ENCODE measurements at places on chromosomes 3 and 15. TPM values are rescaled to one million over a fixed set of nuclear protein-coding genes. Genes with fewer than 3 reads are reported as not detected.

GRCh38 chr15:51180011-51180410, 85.3 kb upstream of the TNFAIP8L3 start:
- no peak for DNase-seq
- no peak overlapping the region for H3K4me3 ChIP-seq

GRCh38 chr15:89870006-89870405, 23.8 kb downstream of the AP3S2 start:
- H3K4me1 ChIP-seq: peaks cover under 1% of the 10 kb centered on the region
- no peak overlapping the region for H3K27ac ChIP-seq
- H3K4me3 ChIP-seq: no peak overlapping the region
- H3K36me3 ChIP-seq: peaks cover 44% of the 10 kb centered on the region

DNA sequence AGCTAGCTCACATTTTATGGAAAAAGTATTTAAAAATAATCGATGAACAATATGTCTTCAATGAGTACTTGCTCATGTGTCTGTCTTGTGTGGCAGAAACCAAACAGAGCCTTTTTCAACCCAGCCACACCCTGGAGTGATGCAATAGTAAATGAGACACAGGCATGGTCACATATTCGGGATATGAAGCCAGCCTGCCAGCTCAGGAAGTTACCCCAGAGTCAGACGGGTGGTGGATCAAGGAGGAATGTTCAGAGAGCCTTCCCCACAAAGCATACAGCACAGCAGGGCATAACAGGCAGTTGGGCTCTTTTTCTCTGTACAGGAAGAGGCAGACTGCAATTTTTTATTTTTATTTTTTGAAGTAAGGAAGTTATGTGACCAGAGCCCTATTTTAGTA, 27.3 kb downstream of the LARP6 start:
- peaks cover 20% of the 10 kb centered on the region for H3K27me3 ChIP-seq
- H3K4me1 ChIP-seq: no peaks in the 10 kb centered on the region
- DNase-seq: no peak
- H3K36me3 ChIP-seq: no peaks in the 10 kb centered on the region

DNA sequence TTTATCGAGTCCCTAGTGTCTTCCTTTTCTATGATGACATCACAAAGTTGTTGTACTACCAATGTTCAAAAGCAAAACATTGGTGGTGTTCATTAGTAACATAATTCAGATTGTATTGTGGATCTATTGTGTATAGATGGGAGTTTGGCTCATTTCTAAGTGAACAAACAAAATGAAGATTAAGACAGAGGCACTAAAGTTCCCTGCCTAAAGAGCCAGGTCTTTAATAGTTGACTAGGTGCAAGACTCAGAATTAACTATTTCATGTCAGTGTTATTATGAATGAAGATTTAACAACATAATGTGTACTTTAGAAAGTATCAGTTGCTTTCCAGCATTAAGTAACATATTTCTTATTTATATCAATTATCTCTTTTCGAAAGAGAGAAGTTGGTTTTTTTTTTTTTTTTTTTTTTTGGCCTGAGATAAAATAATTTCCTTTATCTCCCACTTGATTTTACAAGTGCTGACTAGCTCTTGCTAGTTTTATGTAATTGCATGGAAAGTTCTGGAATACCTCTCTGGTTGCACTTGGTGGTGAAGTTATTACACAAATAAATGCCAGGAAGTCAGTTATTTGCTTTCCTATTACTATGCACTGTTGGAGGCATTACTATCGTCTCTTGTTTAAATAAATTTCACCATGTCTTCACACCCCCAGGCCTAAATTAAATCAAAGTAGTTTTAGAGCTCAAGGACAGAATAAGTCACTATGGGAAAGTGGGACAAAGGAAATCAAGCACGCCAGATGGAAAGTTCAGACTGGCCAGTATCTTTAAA, 48.7 kb downstream of the NAALADL2 start:
- no peak overlapping the region for H3K27ac ChIP-seq
- no peaks in the 10 kb centered on the region for H3K27me3 ChIP-seq
- DNase-seq: no peak
- no peak overlapping the region for H3K4me3 ChIP-seq

The HIGD2B gene
- not detected for polyA plus RNA-seq

The GANC gene
- 12.7 TPM for polyA plus RNA-seq

DNA sequence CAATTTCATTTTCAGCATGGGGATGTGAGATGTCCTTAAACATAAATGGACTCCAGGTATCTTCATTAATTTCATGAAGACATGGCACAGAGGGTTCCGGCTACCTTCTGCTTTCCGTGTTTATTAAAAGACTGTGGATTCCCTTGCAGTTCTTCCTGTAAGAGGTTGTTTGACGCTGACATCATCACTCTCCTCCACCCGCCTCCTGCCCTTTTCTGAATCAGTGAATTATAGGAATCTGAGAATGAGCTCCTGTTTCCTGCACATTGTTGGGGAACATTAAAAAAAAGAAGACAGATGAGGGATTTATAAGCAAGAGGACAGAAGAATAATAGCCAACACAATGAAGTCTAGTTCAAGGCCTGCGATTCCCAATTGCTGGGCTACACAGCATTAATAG, 191.3 kb downstream of the LPP start:
- no peak for DNase-seq
- peaks cover 10% of the 10 kb centered on the region for H3K4me1 ChIP-seq
- no peak overlapping the region for H3K27ac ChIP-seq
- H3K27me3 ChIP-seq: no peaks in the 10 kb centered on the region
- H3K4me3 ChIP-seq: no peak overlapping the region
- peaks cover 6% of the 10 kb centered on the region for H3K36me3 ChIP-seq

- H3K4me1 ChIP-seq: no peaks in the 10 kb centered on the region
- no peak overlapping the region for H3K4me3 ChIP-seq
- peaks cover 1% of the 10 kb centered on the region for H3K27me3 ChIP-seq
- no peak overlapping the region for H3K27ac ChIP-seq
- DNase-seq: no peak
- no peaks in the 10 kb centered on the region for H3K36me3 ChIP-seq
Measured at GRCh38 chr3:196335503-196335948, 2.7 kb downstream of the TM4SF19 start.

The GPR87 gene
- polyA plus RNA-seq: not detected

DNA sequence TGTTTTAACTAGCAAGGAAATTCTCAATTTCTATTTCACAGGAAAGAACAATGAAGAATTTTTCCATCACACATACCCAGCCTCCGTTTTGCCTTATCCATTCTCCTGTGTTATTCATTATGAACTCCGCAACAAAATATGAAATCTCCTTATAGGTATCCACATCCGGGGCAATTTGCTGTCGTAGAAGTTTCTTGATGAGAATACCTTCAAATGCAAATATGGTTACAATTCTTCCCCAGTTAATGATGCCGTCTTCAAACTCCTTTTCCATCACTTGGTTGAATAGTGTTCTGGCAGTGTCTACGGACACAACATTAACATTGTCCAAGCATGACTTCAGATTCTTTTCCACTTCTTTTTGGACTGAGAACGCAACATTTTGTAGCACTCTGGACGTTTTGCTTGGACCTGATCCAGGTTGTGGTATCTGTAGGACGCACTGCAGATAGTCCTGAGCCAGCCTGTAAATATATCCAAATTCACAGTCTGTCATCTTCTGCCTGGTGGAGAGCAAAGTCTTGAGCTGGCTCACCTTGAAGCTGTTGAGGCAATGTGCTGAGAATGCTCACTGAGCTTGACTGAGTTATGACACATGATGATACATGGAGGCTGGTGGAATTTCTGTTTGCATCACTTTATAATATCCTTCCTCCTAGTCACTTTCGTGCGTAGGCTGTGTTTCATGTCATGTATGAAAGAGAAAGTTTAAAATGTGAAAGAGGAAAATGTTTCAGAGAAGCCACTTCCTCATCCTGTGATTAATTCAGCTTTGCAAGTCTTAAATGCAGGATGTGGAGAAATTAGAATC, at the start of gene BCL2A1:
TSS of gene BCL2A1 (minus strand) at position 573 of the 811 bp plus-strand sequence. CDS start at position 496, 77 bp downstream.
- no peaks in the 10 kb centered on the region for H3K36me3 ChIP-seq
- H3K27me3 ChIP-seq: no peaks in the 10 kb centered on the region
- H3K4me3 ChIP-seq: peak within 1 kb of the TSS; percentile 93

- DNase-seq: no peak
- no peaks in the 10 kb centered on the region for H3K36me3 ChIP-seq
- peak overlapping the region; percentile 83 for H3K4me3 ChIP-seq
- H3K27me3 ChIP-seq: no peaks in the 10 kb centered on the region
Measured at GRCh38 chr15:99424978-99425656, 140.7 kb upstream of the MEF2A start.

The IQCH gene
- 0.20 TPM for polyA plus RNA-seq

The SLC12A1 gene
- not detected for polyA plus RNA-seq

The CAPN3 gene
- 0.46 TPM for polyA plus RNA-seq

DNA sequence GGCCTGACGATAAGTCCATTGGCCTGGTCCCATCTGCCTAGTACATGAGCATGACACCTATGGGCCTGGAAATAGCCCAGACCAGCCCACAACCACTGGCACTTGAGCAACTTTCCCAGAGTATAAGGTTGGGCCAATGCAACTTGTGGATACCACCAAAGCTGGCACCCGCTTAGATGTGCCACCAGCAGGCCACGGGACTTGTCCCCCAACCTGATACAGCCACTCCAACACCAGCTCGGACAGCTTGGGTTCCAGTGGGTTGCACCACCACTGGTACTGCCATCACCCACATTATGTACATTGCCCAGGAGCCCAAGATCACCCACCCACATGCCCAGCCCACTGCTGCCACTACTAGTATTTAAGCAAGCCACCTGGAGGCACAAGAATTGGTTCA, 381.2 kb downstream of the GBE1 start:
- no peak overlapping the region for H3K27ac ChIP-seq
- H3K27me3 ChIP-seq: no peaks in the 10 kb centered on the region
- no peaks in the 10 kb centered on the region for H3K36me3 ChIP-seq
- H3K4me3 ChIP-seq: no peak overlapping the region
- DNase-seq: no peak

DNA sequence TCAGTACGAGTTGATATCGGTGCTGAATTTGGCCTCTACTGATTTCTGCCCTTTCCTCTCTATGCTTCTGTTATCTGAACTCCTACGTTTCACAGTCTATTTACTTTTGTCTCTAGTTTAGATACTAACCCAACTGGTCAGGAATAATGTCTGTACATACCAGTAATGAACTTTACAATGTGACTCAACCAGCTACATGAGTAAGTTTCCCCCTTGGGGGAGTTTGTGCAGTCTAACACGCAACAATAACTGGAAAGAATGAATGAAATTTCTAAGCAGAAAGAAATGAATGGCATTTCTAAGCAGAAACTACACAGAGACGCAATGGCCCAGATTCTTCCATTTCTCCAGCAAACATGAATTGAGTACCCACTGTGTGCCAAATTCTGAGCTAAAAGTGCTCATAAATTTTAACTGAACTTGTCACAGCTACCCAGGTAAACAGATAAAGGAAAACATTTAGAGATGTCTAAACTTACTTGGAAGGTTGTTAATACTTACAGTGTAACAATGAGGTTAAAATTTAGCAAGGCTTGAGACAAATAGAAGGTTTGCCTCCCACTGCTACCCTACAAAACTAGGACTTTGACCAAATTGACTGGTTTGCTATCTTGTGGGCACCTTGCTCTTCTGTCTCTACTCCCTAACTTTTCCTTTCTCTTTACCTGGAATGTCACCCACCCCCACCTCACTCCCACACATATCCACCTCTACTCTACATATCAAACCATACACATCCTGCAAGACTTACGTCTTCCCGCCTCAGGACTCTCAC, 11.6 kb downstream of the UPK1B start:
- no peaks in the 10 kb centered on the region for H3K4me1 ChIP-seq
- no peak overlapping the region for H3K27ac ChIP-seq
- no peaks in the 10 kb centered on the region for H3K36me3 ChIP-seq

GRCh38 chr3:88283242-88283592, 133.5 kb downstream of the C3orf38 start:
- no peaks in the 10 kb centered on the region for H3K36me3 ChIP-seq
- H3K4me3 ChIP-seq: no peak overlapping the region
- H3K27ac ChIP-seq: no peak overlapping the region
- no peaks in the 10 kb centered on the region for H3K4me1 ChIP-seq
- DNase-seq: no peak

The SLC28A2 gene
- polyA plus RNA-seq: not detected

DNA sequence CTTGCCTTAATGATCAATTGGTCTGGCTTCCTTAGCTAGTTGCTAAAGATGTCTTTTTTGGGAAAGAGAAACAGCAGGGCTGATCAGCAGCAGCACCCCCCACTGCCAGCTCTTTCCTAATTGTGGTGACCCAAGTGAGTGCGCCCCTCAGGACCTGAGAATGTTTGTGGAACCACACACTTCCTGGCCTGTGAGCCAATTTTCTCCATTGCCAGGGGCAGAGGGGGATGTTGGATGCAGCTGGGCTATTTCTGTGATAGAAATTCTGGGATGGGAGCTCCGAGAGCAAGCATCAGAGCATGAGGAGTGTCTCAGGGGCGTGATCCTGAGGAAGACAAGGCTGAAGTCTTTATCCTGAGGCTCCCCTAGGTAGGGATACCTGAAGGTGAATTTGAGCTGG, 66.6 kb downstream of the CLDN11 start:
- DNase-seq: no peak
- H3K27me3 ChIP-seq: peaks cover 7% of the 10 kb centered on the region
- no peak overlapping the region for H3K27ac ChIP-seq

DNA sequence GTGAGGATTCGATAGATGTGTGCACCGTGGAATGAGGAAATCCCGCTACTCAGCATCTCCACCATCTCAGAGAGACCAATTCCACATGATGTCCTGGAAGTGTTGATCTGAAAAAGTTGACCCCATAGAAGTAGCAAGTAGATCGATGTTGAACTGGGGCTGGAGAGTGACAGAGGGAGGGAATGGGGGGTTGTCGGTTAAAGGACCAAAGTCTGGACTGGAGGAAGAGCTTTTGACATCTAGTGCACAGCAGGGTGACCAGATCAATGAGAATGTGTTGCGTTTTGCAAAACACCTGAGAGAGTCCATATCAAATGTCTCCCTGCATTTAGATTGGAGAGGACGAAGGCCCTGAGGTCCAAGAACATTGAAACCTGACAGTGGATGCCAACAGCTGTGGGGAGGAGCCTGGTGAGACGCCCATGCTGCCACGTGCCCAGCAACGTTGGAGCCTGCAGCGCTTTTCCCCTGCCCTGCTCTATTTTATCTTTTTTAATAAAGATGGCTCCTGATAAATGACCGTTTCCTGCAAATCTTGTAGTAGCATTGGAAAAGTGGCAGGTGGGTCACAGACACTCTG, 30.1 kb upstream of the RPL32 start:
- no peaks in the 10 kb centered on the region for H3K36me3 ChIP-seq
- H3K27me3 ChIP-seq: peaks cover 23% of the 10 kb centered on the region
- DNase-seq: no peak
- H3K4me3 ChIP-seq: no peak overlapping the region
